ENCODE measurements at places on chromosomes 2 and 18.

GRCh38 chr2:41933046-41933420, 114.8 kb upstream of the PKDCC start:
- DNase-seq, result no peak

DNA sequence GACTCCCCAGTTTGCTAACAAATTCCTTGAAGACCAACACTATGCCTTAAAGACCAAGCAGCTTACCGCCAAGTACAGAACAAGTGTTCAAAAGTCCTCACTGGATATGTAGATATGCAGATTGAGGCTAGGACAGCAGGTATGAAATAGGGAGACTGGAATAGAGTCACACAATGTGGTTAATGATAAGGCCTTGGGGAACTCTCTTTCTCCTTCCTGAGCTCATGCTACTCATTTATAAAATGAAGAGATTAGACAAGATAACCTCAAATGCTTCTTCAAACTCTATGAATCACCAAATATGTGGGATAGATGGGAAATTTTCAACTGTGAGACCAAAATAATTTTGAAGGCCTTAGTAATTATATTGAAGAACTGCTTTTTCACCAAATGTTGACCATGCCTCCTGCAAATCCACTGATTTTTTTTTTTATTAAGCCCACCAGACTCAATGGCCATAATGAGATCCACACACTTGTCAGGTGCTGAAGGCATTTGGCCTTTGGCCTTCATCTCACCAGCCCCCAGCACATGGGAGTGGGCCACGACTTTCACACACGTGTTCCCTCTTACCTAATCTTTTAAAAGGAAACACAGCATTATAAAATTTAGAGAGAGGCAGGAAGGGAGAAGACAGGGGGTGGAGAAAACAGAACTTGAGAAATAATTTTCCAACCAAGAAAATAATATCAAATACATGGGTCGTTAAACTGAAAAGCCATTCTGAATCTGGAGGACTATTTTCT, 181.5 kb downstream of the EN1 start:
- DNase-seq, result no peak

DNA sequence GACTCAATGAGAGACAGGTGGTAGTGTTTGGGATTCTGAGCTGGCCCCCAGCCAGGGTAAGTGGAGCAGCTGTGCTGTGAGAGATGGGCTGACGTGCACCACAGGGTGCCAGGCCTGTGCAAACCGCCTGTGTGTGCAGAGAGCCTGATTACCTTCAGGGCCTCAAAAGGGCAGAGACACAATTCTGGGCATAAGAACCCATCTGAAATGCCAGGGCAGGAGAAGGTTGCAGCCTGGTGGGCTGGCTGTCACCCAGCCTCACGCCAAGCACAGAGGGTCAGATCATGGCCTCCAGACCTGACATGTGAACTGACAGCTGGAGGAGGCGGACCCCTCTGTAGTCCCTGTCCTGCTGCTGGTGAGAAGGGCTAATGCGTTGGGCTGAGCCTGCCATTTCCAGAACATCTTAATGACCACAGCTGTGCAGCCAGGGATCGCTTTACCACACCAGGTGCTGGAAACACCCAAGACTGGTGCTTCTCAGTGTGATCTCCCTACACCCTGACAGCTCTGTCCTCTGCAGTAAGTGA, 100.9 kb downstream of the ARL4C start:
- no peak for DNase-seq

GRCh38 chr18:58231930-58232329, 187.9 kb downstream of the NEDD4L start:
- no peak for DNase-seq

GRCh38 chr2:112253261-112253815, 1.5 kb downstream of the ZC3H8 start:
- DNase-seq, result peak; percentile 9

DNA sequence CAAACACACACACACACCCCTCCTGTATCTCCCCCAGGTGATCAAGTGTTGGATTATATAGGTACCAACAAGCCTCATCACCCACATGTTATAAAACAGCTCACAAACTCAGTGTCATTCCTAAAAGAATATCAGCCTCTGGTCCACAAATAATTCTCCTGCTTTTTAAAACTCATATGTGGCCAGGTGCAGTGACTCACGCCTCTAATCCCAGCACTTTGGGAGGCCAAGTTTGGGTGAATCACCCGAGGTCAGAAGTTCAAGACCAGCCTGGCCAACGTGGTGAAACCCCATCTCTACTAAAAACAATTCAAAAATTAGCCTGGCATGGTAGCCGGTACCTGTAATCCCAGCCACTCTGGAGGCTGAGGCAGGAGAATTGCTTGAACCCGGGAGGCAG, 87.8 kb downstream of the LRATD1 start:
- no peak for DNase-seq

GRCh38 chr2:156511122-156511521, 74.9 kb downstream of the GPD2 start:
- no peak for DNase-seq

- DNase-seq, result no peak
Observed at GRCh38 chr18:64099244-64099643, 49.6 kb downstream of the LINC00305 start.

DNA sequence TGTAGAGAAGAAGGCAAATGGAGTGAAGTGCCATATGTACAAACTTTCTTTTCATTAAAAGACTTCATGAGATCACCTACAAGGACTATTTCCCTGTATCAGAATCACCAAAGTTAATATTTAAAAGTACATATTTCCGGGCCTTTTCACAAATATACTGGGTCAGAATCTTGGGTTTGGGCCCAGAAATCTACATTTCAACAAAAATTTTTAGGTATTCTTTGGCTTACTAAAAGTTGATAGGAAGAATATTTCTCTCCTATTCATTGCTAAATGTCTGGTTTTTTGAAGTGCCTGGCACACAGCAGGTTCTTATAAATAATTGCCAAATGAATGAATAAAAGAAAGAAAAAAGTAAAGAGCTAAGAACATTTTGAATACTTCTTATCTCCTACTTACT, 843.8 kb upstream of the ACVR2A start:
- DNase-seq, result no peak

DNA sequence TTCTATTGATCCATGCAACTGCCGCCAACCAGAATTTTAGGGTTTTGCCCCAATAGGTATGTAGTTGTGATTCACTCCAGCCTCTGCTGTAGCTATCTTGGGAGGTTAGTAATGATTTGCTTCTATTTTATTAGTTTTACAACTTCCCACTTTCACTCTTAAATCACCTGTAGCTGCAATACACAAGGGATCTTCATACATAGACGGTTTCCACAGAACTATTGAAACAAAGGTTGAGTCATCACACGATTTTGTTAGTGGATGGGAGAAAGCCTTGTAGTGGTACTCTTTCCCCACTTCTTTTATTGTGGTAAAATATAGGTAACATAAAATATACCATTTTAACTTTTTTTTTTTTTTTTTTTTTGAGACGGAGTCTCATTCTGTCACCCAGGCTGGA, 104.2 kb upstream of the SPRED2 start:
- DNase-seq, result no peak

DNA sequence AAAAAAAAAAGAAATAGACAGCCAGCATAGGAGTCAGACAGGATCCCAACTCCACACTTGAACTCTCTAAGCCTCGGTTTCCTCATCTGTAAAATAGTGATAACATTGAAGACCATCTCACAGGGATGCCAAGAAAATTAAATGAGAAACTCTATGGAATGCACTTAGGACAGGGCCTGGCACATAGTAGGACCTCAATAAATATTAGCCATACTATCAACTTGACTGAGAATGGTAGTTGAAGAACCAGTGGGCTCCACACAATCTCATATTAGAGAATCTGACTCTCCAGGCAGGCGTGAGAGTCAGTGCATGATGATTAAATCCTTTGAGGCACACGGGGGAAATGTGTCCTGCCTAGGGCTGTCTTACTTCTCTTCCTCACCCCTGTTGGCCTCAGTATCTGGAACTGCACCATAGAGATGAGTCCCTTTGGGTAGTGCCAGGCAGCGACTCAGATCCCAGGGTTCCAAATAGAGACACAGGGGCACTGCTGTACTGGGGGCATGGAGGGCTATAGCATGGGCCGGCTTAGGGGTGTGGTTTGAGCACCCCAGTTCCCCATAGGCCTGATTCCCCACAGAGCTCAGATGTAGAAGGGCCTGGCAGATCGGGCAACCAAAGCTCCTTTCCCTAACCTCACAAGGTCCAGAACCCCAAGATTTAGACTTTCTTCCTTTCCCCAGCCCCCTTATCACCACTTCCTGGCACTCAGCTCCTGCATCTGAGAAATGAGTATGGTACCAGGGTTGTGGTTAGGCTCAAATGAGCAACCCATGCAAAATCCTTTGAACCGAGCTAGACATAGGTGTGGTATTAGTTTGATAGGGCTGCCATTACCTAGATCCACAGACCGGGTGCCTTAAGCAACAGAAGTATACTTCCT, 51.3 kb upstream of the CAB39 start:
- peak; percentile 36 for DNase-seq

- DNase-seq, result peak; percentile 43
Observed at GRCh38 chr2:104487366-104487765, 366.5 kb upstream of the POU3F3 start.

All from inflammatory macrophage (primary cell).